SK-N-DZ (cell line): ENCODE measurements at places on chromosomes 3 and 15.

DNA sequence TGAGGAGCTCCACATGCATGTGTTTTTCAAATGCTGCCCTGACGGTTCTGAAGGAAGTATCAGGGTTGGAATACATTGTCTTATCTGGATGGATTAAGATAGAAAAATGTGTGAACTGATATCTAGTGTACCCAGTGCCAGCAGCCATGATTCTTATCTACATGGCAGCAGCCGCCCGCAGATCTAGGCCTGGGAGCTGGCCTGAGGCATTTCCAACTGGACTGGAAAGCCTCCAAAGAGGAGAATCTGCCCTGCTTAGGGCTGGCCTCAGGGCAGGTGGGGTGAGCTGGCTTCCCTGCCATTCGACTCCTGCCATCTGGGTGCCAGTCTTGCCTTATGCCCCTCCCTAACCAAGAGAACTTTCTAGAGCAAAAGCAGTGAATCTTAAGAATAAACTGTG is 125.8 kb downstream of the SSR3 start:
- no peak for DNase-seq

- no peak for DNase-seq
Observed at GRCh38 chr15:40438712-40439111, 2.0 kb upstream of the BAHD1 start.

DNA sequence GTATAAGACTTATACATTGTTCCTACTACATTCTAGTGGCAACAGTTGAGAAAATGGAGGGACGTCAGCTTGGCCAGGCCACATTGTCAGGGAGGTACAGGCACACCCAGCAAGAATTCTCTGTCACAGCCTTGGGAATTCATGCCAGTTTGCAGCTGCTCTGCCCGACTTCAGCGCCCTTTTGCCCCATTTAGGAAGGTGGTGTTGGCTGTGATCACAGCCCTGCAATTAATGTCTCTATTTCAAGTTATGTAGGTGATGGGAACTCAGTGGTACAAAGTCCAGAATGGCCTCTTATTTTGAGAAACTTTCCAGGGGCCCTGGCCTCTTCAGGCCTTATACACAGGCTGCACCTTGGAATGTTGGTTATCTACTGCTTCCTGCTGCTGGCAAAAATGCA is 26.7 kb downstream of the AMOTL2 start:
- DNase-seq, result no peak

DNA sequence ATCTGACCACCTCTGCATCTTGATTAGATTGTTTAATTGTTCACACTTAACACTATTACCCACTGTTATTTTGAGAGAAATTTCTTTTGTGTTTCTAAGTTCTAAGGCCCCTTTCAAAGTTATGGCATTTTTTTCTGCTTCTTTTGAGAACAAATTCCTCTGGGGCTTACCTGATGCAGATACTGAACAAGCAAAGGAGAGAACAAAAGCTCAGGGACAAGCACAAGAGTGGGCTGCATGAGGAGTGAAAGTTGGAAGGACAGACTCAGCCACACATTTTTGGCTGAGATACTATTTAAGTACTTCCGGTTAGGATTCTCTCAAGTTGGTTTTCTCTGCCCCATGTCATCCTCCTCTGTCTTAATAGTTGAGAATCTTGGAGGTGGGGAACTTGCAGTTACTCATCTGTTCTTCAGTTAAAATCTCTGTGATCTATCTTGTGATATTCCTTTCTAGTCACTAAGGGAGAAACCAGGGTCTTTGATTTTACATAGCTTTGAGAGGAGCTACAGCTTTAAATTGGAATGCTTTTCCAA is 54.7 kb downstream of the CMTM6 start:
- no peak for DNase-seq

DNA sequence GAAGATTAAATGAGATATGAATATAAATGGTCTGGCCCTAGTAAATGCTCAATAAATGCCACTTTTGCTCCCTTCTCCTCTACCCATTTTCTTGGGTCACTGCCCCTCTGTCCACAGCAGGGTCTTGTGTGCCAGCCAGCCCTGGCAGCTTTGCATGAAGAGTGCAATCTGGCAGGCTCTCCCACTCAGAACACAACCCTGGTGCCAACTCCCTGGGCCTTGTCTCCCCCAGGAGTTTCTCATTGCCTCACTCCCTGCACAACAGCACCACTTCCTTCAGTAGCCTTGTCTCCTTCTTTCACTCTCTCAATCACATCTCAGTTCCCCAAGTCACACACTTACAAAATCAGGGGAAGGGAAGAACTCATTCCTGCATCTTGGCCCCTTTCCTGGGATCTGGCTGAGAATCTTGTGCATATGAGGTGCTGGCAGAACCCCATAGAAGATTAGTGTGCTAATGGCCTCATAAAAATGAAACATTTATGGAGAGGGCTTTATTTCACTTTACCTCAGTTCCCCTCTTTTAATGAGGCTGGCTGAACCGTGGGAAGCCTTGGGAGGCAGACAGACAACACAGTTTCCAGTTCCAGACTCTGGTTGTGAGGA is 445.9 kb upstream of the PROK2 start:
- DNase-seq, result no peak

GRCh38 chr3:122917412-122917811 is 110.2 kb downstream of the SEMA5B start:
- DNase-seq, result no peak
